ENCODE measurements at places on chromosomes 2 and 18.

- no peak for DNase-seq
Observed at GRCh38 chr2:193272011-193272410, 1077.3 kb upstream of the TMEFF2 start.

GRCh38 chr2:37891846-37892435 lies 33.1 kb upstream of the RMDN2 start:
- no peak for DNase-seq

- DNase-seq, result no peak
Observed at GRCh38 chr2:11701206-11701605, 31.2 kb upstream of the NTSR2 start.

DNA sequence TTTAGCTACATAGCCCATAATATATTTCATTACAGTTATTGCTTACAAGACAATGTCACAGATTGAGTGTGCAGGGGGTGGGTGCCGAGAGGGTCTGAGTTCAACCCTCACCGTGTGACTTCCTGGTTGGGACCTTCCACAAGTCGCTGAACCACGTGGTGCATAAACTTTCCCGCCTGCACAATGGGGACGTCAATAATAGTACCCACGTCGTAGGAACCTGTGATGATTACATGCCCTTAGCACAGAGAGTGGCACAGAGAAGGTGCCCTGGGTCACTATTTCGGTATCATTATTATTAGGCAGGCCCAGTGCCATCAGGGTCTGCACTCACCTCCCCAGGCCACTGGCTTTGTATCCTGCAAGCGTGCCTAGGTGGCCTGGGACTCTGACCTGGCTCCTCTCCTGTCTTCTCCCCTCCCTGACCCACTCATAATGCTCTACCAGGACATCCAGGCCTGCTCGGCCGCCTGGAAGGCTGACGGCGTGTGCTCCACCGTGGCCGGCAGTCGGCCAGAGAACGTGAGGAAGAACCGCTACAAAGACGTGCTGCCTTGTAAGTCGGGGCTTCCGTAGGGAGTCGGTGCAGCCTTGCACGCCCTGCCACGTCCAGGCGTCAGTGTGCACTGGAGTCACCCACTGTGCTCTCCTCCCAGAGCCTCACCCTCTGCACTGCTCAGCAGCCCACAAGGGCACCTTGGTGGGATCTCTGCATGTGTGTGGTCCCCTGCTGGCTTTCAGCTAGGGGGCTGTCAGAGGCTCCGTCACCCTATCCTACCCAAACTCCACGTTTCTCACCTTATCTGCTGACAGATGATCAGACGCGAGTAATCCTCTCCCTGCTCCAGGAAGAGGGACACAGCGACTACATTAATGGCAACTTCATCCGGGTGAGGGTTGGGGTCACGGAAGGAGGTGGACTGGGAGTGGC lies 2.8 kb downstream of the PTPN18 start:
- DNase-seq, result no peak

DNA sequence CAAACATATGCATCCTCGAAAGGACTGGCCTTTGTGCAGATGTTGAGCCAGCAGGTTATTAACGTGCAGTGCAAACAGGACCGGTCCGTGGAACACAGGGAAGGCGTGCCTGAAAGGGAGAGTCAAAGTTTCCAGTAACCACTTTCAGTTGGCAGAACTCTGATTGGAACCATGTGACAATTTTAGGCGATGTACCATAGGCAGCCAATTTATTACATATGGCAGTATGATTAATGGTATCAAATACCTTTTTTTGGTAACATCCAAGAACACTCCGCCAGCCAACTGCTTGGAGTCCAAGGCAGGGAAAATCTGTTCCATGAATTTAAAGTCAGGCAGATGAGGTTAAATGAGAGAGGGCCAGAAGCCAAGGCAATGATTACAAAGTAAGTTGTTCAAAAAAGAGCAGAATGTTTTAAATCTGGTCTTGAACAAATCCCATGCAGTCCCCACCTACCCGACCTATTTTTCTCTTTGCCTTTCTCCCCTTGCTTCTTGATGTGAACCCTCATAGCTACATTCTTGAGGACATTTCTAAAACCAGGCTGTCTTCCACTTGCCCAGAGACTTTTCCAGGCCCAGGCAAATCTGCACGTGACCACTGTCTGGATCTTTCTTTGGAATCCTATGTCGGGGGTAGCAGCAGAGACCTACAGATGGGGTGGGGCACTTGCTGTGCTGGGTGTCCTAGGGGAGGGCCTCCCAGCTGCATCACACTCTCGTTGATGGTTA lies 351.7 kb downstream of the HRH4 start:
- no peak for DNase-seq

DNA sequence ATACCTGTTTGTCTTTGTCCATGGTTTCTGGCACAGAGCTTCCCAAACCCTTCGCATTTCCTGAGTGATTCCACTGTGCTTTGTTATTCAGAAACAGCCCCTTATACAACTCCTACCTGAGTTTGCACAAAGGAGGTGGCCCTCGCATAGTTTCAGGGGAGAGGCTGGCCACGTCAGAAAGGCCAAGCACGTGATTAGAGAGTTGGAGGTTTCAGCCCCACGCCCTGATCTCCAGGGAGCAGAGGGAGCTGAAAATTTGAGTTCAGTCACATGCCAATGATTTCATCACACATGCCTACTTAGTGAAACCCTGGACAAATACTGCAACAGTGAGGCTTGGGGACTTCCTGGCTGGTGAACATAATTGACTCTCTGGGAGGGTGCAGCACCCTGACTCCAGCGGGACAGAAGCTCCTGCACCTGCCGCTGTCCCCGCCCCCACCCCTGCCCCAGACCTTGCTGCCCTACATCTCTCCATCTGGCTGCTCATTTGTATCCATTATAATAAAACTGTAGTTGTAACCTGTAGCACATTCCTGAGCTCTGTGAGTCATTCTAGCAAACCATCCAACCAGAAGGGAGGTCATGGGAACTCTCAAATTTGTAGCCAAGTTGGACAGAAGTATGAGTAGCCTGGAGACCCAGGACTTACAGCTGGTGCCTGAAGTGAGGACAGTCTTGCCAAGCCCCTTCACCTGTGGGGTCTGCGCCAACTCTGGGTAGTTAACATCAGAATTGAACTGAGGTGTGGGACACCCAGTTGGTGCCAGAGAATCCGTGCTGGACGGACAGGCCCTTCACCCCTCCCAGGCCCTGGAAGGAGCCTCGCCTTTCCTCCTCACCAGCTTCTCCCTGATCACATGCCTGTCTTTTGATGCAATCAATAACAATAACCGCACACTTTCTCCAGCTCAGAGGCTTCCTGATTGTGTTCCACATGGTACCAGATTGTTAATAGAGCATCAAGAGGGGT lies 224.3 kb downstream of the ANAPC1 start:
- DNase-seq, result peak; percentile 82

DNA sequence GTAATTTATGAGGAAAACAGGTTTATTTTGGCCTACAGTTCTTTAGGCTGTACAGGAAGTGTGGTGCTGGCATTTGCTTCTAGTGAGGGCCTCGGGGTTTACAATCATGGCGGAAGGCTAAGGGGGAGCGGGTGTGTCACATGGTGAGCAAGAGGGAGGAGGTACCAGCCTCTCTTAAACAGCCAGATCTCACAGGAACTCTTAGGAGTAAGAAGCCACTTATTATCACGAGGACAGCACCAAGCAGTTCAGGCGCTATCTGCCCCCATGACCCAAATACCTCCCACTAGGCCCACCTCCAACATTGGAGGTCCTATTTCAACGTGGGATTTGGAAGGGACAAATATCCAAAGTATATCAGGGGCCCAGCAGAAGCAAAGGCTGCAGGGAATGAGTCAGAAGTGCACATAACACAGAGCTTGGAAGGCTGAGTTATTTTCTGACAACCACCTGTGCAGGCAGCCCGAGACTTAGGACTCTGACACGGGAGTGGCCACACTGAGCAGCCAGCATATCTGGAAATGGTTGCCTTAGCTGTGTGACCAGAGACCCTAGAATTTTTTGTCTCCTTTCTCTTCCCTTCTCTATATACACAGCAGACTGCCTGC lies 170.9 kb downstream of the PRPF40A start:
- no peak for DNase-seq

- DNase-seq, result no peak
Observed at GRCh38 chr18:7147399-7147798, 29.8 kb upstream of the LAMA1 start.

DNA sequence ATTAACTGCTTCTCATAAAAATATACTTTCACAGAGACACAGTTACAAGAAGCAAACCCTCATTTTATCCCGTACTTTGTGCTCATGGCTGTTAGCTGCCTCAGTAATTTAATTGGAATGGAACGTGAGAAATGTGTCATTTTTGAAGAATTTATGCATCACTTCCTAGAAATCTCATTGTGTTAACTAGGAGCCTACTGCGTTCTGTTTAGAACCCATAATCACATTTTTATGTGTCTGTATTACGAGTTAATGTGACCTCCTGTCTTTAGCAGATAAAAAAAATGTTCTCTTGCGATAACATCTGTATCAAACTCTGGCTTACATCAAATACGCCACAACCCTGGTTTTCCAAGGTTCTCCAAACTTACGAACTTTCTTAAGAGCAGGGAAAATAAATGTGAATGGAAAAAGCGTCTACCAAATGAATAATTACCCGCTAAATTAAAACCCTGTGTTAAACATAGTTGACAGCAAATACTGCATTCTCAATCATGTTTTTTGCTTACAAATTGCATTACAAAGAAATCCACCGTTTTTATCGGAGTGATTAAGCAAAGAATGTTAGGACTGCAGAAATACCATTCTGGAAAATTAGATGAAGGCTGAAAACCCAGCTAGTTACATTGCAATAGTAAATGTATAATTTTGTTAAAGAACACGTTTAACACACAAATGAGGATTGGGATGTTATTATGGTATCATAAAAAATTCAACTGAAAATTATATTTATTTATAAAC lies 12.1 kb upstream of the GBX2 start:
- no peak for DNase-seq

GRCh38 chr2:40289771-40290404 lies 162.0 kb downstream of the SLC8A1 start:
- no peak for DNase-seq

DNA sequence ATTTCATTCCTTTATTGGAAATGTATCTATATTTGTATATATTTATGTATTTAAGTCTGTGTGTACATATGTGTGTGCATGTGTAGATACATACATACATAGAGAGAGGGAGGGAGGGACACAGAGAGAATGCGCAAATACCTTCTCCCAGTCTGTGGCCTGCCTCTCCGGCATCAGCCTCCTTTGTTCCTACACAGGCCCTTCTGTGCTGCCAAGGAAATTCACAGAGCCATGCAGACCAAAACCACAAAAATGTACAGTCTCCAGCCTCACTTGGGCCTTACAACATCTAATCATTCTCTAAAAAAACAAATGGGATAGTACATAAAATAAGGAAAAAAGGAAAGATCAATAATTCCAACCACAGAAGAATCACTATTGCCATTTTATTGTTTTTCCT lies 8.8 kb upstream of the CRACDL start:
- DNase-seq, result peak; percentile 58

- no peak for DNase-seq
Observed at GRCh38 chr2:148764815-148765214, 110.2 kb upstream of the KIF5C start.

GRCh38 chr18:44495151-44495550 lies 185.5 kb upstream of the SETBP1 start:
- no peak for DNase-seq

DNA sequence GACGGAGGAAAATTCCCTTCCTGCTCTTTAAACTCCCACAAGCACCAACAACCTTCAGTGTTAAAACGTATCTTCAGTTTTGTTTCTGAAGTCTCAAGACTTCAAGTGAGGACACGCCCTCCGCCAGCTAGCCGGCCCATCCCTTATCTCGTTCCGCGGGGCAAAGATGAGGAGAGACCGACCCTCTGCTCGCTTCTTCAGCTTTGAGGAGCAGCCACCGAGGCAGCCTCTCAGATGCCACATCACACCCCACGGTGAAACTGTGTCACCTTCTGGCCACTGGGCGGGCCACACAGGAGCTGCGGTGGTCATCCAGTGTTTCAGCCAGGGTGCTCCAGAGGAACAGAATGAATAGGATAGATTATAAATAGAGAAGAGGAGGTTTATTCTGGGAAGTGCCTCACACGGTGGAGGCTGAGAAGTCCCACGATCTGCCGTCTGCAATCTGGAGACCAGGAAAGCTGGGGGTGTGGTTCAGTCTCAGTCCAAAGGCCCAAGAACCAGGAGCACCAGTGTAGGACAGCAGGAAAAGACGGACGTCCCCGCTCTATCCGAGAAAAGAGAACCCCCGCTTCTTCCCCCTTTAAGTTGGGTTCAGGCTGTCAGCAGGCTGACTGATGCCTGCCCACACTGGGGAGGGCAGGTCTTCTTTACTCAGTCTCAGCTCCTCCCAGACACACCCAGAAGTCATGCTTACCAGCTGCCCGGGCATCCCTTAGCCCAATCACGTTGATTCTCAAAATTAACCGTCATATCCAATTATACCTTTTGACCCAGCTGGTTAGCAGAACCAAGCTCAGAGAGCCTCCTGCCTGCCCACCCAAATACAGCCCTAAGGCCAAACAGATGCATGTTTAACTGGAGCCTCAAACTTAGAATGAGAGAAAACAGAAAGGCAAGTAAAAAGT lies 399.7 kb upstream of the ID2 start:
- no peak for DNase-seq

DNA sequence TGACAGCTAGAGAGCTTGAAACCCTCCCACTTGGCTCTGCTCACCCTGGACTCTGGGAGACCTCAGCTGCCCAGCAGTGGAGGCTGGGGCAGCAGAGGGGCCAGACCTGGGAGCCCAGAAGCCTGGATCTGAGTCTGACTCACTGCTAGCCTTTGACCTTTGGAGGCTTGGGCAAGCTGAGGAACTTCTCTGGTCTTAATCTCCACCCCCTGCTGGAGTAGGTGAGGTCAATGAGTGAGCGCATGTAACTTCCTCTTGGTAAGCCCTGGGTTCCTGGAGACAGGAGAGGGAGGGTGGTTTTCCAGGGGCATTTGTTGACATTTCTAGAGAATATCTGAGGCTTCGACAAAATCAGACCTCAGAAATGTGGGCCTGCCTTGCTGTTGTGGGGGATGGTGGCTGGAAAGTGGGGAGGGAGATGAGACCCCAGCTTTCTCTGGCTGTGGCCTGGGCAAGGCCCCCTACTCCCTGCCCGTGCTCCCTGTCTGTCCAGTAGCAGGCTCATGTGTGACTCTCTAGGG lies 73.0 kb upstream of the YWHAQ start:
- peak; percentile 76 for DNase-seq

DNA sequence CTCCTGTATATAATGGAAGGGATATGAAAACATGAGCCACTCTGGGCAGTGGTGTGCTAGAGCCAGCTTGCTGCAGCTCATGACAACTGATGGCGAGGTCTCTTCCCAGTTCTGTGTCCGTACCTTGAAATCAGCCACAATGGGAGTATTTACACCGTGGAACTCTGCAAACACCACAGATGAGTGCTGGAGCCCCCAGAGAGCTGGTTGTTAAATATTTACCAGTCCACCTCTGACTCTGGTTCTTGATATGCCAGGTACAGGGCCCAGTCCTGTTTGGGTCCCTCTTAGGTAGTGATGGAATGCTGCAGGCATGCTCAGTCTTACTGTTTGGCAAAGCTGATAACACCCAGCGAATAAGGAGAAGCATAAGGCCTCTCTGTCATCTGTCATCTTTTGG lies 116.1 kb upstream of the GLI2 start:
- no peak for DNase-seq

Data from urothelium cell line (cell line).